ENCODE measurements at places on chromosomes 7 and 10.

DNA sequence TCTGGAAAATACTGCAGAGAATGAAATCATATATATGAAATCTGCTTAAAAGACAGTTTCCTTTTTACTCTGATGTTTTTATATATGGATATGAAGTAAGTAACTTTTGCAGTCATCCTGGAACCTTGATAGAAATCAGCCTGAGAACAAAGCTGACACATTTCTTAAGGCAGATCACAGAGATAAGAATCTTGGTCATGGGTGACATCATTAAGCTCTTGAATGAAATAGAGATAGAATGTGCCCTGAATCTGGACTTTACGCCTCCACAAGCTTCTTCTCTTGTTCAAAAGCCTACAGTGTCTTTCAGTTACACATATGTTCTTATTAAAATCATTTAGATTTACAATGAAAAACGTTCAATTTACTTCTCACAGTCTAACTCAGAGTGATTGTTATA is 319.1 kb upstream of the CNTNAP2 start:
- DNase-seq = no peak

GRCh38 chr10:132446661-132447445 is 49.9 kb downstream of the PWWP2B start:
- peak; percentile 80 for DNase-seq

- DNase-seq = no peak
These were observed 563.9 kb upstream of the C7orf33 start for GRCh38 chr7:148026713-148027112.

- DNase-seq = no peak
These were observed 322.1 kb downstream of the DNAJB6 start for GRCh38 chr7:157658851-157659412.

DNA sequence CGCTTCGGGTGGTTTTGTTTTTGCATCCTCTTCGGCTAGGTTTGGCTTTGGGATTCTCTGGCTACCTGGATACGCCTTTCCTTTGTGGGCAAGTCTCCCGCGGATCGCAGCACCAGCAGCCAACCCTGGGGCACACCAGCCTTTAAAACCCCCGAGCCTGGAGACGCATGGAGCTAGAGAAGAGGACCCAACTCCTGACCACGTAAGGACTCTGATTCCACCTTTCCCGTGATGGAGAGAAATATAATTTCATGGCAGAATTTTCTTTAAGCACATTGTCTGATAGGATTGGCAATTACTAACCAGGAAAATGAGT is 535.4 kb upstream of the GALNT17 start:
- no peak for DNase-seq

DNA sequence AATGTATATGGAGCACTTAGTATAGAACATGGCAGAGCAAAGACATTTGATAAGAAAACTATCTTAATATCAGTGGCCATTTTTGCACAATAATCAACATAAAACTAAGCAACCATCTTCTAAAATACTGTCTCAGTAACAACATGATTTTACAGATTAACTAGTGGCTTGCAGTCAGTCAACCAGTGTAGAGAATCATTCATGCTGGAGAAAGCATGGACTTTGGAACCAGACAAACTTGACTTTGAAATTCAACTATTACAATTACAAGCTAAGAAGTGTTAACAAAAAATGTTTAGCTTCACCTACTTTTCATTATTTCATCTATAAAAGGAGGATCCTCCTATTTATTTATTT is 27.7 kb downstream of the CUBN start:
- DNase-seq = no peak

DNA sequence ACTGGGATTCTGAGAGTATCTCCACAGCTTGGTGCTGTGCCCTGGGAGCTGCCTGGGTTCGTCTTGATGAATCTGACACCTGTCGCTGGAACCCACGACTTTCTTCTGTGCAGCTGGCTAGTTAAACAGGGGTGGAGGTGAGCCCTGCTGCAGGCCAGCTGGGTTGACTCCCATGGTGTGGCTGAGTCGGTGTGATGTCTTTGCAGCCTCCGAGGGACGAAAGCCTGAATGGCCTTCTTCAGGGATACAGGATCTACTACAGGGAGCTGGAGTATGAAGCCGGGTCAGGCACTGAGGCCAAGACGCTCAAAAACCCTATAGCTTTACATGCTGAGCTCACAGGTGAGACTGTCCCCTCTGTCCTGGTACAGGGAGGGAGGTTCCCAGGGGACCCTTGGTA is 508.1 kb upstream of the FOXK1 start:
- DNase-seq = no peak

GRCh38 chr7:100655908-100656674 is at the start of gene ACTL6B:
ACTL6B (minus strand) TSS chr7:100656448; CDS start chr7:100656354, 94 bp downstream.
- DNase-seq = no peak

DNA sequence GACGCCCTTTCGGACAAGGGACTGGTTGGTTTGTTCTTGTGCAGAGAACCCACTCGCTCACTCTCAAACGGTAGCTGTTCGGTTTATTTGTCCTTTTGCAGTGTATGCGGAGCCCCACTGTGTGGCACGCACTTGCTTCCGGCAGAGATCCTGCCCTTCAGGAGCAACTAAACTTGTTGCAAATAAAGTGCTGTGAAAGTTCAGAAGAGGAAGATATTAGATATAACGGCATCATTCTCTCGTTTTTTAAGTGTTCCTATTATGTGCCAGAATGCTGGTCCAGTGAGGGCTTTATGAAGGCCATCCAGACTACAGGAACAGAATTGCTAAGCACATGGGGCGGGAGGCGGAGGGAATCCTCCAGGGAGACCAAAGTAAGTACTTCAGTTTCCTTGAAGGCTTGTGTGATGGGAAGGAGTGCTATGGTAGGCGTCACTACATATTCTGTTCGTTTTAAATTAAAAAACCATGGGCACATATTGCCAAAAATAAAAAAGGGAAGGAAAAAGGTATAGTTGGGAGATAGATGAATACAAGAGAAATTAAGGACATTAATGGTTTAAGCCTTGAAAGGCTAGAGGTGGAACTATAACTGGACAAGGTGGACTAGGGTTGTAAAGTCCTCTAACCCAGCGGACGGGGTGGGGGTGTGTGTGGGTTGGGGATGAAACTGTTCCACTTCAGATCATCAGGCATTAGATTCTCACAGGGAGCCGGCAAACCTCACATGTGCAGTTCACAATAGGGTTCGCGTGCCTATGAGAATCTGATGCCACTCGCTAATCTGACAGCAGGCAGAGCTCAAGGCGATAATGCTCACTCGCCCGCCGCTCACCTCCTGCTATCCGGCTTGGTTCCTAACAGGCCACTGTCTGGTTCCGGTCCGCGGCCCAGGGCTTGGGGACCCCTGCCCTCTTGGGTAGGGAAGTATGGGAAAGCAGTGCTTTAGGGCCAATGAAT is 704 bp upstream of the ERLIN1 start:
- DNase-seq = peak; percentile 66

DNA sequence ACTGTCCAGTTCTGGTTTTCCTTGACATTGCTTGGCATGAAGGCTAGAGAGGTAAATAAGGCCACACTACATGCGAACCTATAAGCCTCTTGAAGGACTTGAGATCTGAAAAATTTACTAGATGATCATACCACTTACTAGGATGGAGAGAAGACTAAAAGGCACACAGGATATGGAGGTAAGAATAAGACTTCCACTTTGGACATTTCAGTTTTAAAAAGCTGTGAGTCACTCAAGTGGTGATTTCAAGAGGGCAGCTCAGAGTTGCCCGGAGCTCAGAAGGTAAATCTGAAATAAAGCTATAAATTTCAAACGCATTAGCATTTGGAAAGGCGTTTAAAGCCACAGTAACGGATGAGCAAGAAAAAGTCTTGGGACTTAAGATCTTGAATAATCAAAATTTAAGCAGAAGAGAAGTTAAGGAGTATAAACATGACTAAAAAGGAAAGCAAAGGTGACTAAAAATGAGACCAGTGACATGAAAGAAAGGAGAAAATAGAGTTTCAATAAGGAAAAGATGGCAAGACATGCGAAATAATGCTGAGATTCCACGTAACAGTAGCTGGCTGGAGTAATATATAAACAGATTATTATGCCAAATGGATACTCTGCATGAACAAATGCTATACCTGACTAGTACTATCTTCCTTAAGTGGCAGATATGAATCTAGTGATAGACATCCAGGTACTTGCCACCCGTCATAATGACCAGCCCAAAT is 68.3 kb downstream of the SNX13 start:
- no peak for DNase-seq

DNA sequence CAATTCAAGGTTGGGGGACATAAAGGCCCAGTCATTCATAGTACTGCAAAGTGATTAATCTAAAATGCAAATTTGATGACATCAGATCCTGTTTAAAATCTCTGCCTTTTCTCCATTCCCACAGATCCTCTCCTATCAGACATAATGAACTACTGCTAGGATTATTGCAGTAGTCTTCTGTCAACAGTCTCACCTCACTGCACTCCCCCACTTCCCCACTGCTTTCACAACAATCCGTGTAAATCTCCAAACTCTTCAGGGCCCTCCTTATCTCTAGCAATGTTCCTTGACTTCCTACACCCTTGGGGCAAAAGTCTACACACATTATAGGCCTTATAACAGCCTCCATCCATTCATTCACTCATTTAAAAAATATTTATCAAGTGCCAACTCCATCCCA is 112.4 kb downstream of the KBTBD2 start:
- no peak for DNase-seq

DNA sequence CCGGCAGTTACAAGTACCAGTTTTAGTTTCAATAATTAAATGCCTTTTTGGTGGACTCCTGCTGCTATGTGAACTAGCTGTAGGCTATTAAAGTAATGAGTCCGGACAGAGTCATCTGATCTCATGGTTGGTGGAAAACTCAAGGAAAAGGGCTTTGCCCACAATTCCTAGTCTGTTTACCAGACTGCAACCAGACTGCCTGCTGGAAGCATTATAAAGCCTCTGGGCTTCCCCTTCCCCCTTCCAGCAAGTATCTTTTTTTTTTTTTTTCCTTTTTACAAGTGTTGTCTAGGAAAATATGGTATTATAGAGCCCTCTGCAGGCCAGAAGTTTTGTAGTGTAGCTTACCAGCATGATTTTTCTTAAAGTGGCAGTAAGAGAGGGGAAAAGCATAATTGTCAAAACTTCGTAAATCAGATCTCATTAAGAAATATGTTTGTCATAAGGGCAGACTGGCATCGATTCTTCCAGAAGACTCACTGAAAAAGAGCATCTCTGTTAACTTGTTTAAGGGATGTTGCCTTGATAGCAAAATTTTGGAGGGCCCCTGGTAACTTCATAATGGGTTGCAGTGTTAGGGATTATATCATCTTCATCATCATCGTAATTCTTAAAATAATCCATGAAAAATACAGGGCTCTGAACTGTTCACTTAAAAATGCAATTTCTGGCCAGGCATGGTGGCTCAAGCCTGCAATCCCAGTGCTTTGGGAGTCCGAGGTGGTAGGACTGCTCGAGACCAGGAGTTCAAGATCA is 181.3 kb downstream of the TAX1BP1 start:
- DNase-seq = peak; percentile 8

DNA sequence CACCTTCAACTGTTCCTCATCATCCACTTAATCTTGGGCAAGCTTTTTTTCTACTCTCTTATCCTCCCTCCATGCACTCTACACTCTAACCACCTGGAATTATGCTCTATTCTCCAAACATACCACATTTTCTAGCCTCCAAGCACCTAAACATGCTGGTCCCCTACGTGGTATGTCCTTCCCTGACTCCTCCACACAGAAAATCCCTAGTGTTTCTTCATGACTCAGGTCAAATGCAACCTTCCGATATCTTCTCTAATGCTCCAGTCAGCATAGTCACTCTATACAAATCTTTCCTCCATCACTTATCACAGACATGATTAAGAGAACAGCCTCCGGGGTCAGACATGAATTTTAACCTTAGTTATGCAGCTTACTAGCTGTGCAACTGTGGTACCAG is 68.8 kb downstream of the ARMH3 start:
- DNase-seq = no peak

- DNase-seq = no peak
These were observed 155.8 kb downstream of the REEP3 start for GRCh38 chr10:63677001-63677400.

- DNase-seq = no peak
These were observed 278.7 kb downstream of the DOCK4 start for GRCh38 chr7:111927353-111928019.

- DNase-seq = no peak
These were observed 102.1 kb upstream of the TMEM168 start for GRCh38 chr7:112892263-112892662.

- DNase-seq = no peak
These were observed 78.5 kb downstream of the TFPI2 start for GRCh38 chr7:93812061-93812460.

- no peak for DNase-seq
These were observed 273.6 kb downstream of the DYNC1I1 start for GRCh38 chr7:96045919-96046318.

DNA sequence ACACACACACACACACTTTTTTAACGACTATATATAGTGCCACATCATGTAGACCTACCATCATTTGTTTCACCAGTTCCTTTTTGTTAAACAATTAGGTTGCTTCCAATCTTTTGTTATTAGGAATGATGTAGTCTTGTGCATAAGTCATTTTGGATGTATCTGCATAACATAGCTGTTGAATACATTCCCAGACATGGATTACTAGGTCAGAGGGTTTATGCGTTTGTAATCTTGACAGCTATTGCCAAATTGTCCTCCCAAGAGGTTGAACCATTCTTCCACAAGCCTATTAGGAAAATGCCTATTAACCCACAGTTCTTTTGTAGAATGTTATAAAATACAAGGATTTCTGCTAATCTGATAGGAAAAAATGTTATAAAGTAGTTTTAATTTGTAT is 87.3 kb downstream of the PALS2 start:
- no peak for DNase-seq

DNA sequence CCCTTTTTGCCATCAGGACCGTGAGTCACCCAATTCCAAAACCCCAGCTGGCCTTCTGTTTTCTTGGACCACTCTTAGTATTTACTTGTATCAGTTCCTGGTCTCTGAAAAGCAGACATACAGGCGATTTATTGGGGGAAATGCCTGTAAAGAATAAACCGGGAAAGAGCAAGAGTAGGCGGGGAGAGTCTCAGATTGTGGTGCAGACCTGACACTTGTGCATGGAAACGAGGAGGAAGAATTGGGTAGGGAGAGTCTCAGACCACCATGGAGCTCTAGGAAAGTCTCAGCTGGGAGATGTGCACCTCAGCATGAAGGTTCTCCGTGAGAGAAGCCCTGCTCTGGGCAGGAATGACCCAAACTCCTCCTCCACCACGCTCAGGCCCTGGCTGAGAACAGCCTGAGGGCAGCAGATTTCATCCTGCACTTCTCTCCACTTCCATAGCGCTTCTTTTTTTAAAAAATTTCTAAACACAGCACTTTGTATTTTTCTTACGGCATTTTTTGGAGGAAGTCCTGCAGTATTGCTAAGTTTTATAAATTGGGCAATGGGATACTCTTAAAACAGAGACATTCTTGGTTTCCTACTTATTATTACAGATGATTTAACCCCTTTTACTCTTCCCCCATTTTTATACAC is 6.1 kb upstream of the TASOR2 start:
- no peak for DNase-seq

Measured in CMK (cell line).